ENCODE measurements at places on chromosomes 1 and 21.

GRCh38 chr1:115036814-115037507 is 7.3 kb downstream of the TSHB start:
- peak; percentile 4 for DNase-seq

- DNase-seq, result no peak
Measured at GRCh38 chr1:209861242-209861641, 33.5 kb downstream of the UTP25 start.

- peak; percentile 58 for DNase-seq
Measured at GRCh38 chr1:19764848-19765247, 34.9 kb downstream of the TMCO4 start.

- no peak for DNase-seq
Measured at GRCh38 chr1:18475234-18475905, 5.4 kb upstream of the KLHDC7A start.

- DNase-seq, result peak; percentile 65
Measured at GRCh38 chr1:174769961-174770549, 229.7 kb upstream of the CACYBP start.

- peak; percentile 12 for DNase-seq
Measured at GRCh38 chr1:209688746-209689234, 13.6 kb downstream of the G0S2 start.

DNA sequence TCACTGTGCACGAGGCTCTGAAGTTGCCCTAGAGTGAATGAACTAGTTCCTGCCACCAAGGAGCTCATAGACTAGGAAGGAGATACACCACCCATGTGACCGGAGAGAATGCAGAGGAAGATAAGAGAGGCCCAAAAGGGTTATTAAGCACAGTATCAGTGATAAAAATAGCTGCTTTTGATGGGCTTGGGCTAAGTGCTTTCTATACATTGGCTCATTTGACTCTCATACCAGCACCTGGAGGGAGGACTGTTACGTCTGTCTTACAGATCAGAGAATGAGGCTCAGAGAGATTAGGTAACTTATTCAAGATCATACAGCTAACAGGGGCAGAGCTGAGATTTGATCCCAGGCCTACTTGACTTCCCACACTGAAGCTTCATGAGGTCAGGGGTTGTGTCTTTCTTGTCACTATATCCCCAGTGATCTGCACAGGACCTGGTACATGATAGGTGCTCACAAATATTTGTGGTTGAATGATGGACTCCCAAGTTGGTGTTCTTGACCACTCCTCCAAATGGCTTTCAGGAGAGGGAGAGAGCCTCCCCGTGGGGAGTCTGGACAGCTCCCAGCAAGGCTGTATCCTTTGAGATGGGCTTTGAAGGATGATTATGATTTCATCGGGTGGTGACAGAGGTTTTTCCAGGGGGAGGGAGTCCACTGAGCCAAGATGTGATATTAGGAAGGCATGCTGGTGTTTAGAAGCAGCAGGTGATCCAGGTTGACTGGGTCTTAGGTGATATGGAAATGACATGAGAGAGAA is 14.4 kb downstream of the PPFIA4 start:
- no peak for DNase-seq

- no peak for DNase-seq
Measured at GRCh38 chr1:158547533-158547932, 6.7 kb downstream of the OR6Y1 start.

- DNase-seq, result no peak
Measured at GRCh38 chr1:51230501-51231078, 5.5 kb upstream of the RNF11 start.

DNA sequence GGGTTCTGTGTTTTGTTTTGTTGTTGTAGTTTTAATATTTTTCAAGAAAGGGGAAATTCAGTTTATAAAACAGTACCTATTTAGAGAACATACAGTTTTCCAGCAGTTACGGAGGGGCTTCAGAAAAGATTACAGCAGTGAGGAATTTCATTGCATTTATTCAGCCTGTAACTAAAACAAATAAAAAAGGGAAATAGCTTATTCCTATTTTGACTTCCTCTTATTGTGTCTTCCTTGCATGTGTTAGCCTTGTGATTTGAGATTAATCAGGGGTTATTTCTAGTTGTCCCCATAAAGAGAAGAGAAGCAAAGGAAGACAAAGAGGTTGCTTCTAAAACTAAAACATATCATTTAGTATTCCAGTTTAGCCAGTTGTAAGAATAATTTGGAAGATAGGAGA is 35.0 kb downstream of the CTTNBP2NL start:
- no peak for DNase-seq

DNA sequence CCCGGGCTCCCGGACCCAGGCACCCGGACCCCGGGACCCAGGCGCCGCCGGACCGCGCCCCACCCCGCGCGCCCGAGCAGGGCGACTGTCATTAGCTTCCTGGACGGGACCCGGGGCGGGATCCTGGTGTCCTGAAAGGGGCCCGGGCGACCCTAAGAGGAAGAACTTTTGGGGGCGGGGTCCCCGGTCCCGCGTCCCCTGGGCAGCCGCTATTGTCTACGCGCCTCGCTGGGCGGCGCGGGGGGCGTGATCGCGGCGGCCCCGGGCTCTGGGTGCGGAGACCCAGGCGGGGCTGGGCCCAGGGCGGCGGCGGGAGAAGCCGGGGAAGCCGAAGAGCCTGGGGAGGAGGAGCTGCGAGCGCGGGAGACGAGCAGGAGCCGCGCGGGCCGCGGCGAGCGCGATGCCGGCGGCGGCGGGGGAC is 465 bp downstream of the HUNK start:
- peak; percentile 54 for DNase-seq

GRCh38 chr1:246083416-246083815 is 423.7 kb downstream of the SMYD3 start:
- no peak for DNase-seq

- peak; percentile 14 for DNase-seq
Measured at GRCh38 chr1:34618381-34618780, 136.5 kb upstream of the GJB5 start.

DNA sequence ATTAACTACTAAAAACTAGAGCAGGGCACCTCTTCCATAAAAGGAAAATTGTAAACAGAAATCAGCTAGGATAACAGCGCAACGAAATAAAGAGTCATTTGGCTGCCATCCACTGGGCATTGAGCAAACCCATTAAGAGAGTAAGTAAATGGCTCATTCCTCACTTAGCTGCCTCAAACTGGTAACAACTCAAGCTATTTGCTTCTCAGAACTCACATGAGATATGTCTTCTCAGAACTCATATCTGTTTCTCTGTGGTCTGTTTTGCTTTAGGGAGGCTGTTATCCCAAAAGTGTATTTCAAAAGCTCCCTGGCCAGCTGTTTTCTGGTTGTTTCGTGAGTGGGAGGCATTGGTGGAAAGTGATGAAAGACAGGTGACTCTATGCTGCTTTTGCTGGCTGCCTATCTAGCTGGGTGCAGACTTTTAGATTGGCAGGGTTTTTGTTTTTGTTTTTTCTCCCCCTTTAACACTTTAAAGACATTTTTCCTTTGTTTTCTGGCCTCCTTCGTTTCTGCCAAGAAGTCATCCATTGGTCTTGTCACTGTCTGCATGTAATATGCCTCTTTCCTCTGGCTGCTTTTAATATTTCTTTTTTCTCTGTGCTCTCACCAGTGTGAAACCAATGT is 269.2 kb upstream of the RGS18 start:
- DNase-seq, result no peak

DNA sequence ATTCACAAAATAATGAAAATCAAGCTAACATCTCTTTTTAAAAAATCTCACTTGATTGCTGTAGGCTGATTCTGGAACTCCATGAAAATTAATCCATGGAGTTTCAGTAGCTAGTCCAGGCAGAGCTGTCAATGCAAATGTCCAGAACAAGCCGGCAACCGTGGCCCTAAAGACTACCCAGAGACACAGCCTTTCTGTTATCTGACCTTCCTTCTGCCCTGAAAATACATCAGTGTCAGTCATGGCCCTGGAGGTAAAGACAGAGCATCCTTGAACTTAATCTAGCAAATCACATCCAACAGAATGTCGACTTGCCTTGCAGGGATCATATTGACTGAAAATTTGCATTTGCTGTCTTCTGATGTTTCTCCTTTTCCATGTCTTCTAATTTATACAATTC is 887.4 kb upstream of the B3GALT2 start:
- DNase-seq, result no peak

GRCh38 chr1:150065184-150065871 is 2.2 kb upstream of the VPS45 start:
- DNase-seq, result peak; percentile 54

DNA sequence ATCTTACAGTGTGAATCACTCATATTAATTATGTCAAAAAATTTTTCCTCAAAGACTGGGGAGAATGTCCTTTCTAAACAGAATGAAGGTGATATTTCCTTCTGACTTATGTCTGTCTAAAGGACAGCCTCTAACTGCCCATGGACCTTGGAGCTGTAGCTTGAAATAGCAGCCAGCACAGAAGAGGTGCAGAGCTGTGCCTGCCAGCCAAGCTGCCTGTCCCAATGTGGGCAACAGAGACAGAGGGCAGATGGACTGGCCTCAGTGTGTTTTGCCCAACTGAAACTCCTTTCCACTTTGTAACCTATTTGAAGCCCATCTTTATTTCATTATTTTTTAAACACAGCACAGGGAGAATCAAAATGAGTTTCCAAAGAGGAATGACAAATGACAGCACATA is 97.6 kb upstream of the DYNLT5 start:
- no peak for DNase-seq

GRCh38 chr1:10160173-10160572 is 50.2 kb upstream of the KIF1B start:
- no peak for DNase-seq

- DNase-seq, result no peak
Measured at GRCh38 chr1:33328817-33329216, 7.9 kb upstream of the A3GALT2 start.

DNA sequence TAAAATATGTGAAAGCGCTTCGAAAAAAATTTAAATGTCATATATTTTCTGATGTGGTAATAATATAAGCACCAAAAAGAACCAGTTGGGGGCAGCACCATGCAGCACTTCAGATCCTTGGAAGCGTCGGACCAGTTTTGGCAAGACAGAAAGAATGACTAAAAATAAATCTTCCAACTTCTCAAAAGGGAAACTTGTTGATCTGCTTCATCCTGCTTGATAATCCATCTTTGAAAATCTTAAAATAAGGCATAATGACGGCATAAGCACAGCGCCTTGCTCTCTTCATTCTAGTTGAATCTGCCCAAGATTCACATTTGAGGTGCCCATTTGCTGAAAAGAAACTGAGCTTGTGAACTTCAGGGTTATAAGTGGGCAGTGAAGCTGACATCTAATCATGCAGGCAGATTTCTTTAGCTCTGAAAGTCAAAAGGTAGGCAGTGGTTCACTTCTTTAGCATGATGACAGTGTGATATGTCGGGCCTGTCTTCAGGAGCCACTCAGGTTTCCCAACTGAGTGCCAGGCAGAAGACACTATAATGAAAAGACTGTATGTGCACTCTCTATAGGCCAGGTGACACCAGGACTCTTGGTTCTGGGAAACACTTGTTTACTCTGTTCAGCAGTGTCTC is 19.8 kb upstream of the MUTYH start:
- DNase-seq, result peak; percentile 72

DNA sequence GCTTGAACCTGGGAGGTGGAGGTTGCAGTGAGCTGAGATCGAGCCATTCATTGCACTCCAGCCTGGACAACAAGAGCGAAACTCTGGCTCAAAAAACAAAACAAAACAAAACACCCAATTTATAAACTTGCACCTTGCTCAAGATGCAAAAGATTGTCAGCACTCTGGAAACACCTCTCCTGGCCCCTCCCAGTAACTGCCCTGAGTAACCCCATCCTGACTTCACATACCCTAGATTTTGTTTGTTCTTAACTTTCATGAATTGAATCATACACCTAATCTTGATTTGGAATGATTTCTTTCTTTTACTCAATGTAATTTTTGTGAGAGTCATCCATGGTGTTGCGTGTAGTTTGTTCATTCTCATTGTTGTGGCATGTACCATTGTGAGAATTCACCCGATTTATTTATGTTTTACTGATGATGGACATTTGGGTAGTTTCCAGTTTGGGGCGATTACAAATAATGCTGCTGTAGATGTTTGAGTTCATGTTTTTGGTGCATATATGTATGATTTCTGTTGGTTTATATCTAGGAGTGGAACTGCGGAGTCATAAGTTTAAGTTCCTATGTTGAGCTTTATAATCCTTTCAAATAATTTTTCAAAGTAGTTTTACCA is 10.4 kb downstream of the NECAP2 start:
- no peak for DNase-seq

- no peak for DNase-seq
Measured at GRCh38 chr1:111983500-111983899, 6.0 kb downstream of the KCND3 start.

DNA sequence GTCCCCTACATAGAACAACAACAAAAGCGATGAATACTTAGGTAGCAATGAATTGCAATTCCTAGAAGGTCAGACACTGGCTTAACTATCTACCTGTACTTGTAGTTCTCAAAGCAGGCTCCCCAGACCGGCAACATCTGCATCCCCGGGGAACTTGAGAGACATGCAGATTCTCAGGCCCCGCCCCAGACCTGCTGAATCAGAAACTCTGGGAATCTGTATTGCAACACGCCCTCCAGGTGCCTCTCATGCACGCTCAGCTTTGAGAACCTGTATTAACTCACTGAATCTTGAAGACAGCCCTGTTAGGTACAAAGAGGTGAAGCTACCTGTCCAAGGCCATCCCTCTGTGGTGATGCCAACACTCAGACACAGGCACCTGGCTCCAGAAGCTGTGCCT is 128.1 kb downstream of the KAZN start:
- DNase-seq, result no peak

DNA sequence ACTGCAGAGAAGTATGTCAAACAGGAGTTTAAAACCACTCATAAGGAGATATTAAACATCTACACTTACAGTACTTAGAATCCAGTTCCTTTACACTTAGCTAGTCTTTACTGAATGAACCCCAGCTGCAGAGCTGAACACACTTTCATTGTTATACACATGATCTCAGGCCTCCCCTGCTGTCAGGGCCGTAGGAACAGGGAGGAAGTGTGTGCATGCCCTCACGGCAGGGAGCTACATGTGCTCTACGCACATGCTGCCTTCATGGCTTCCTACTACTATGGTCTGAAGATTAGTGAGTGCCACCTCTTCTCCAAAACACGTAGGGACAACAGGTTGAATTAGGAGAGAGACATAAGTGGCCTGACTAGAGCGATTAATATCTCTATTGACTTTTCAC is 191.5 kb downstream of the SIPA1L2 start:
- no peak for DNase-seq

DNA sequence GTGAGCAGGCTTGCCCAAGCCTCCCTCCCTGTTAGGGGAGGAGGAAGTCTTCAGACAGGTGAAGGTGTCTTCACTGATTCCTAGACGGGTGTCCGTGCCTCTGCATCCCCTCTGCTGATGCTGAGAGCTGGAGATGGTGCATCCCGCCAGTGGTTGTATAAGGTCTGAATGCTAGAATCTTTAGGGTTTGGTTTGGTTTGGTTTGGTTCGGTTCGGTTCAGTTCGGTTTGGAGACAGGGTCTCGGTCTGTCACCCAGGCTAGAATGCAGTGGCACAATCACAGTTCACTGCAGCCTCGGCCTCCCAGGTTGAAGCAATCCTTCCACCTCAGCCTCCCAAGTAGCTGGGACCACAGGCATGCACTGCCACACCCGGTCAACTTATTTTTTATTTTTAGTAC is 153.6 kb downstream of the PGBD5 start:
- DNase-seq, result no peak
